ENCODE measurements at places on chromosomes 2 and 18.

DNA sequence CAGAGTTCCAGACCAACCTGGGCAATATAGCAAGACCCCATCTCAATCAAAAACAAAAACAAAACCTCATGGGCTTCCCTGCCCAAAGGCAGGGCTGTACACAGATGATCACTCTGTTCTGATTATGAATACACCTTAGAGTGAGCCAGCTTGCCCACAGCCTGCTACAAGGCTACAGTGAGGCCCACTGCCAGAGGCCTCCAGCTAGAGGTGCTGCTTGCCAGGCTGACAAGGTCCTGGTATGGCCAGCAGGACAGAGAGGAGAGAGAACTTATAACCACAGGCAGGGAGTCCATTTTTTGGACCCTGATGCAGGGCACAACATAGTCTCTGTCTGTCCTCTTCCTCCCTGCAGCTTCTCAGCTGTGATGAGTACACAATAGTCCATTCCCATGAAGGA, 41.5 kb downstream of the KANSL3 start:
- DNase-seq = no peak

GRCh38 chr2:216371721-216372702, at the start of gene MARCHF4:
MARCHF4 (minus strand) TSS chr2:216372483; CDS start chr2:216370260, 2,223 bp downstream.
- peak; percentile 90 for DNase-seq

- peak; percentile 34 for DNase-seq
Measured at GRCh38 chr18:36212301-36213171, 25.2 kb downstream of the MOCOS start.

GRCh38 chr2:24898122-24899109, 21.6 kb downstream of the ADCY3 start:
- no peak for DNase-seq

GRCh38 chr2:43453179-43454170, 142.4 kb downstream of the THADA start:
- DNase-seq = no peak

DNA sequence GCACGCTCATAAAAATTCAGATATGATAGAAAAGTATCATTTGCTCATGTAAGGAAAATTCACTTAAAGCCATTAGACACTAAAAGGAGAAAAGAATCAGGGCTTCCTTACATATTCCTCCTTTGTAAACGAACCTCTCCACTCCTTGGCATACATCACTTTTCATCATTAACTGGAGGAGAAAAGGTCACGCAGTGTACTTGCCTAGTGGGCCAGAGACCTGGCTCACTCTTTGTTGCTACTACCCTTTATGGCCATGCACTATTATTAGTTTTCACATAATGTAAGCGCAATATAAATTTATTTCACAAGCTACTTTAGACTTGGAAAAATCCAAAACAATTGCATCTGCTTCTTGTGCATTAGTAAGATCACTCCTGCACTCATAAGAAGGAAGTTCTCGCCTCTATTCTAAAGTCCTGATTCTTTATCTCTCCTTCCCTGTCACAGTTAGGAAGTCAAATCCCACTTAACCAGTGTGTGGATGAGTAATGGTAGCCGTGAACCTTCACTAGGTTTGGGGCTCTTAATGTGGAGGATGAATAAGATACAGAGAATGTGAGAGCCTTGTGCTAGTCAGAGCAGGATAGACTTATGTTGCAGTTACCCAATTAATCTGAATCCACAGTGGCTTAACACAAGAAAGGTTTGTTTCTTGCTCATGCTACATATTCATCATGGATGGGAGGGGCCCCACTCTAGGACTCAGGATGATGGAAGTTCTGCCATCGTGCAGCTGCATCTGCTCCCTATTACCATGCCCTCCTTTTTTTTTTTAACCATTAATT, 115.0 kb upstream of the GLS start:
- peak; percentile 64 for DNase-seq

DNA sequence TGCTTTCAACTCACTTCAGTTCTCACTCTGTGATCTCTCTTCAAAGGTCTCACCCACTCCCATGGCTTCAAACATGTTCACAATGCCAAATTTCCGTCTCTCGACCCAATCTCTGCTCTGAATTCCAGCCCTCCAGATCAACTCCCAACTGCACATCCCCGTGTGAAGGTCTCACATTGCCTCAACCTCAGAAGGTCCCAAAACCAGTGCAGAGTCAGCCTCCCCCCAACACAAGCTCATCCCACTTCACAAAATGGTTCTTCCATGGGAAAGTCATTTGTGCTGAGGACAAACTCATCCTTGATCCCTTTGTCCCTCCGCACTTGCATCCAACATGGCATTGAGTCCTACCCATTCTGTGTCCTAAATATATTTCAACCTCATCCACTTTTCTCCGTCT, 31.0 kb upstream of the GNAL start:
- no peak for DNase-seq

DNA sequence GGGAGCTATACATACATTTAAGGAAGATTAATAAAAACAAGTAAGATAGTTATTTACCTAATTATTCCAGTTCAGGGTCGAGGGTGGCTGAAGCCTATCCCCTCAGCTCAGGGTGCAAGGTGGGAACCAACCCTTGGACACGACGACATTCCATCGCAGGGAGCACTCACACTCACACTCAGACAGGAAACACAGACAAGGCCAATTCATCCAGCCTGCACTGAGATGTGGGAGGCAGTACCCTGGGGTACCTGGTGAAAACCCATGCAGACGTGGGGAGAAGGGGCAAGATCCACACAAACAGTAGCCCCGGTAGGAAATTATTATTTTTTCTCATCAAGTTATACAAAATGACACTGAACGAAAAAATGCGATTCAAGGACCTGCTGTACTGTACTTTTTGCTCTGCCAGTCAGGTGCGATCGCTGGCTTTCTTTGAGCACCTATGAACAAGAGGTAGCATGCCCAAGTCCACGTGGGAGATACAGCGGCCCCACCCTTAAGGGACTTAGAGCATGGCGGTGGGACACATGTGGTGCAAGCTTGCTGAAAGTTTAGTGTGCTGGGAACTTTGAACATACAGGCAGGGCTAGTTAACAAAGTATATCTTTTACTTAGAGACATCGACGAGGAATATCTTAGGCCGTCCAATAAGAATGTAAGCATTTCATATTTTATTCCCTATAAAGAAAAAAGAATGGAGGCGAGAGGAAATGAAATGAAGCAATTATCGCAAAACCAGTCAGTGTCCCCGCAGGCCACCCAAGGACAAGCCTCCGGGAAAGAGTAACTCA, 624 bp downstream of the METTL8 start:
- peak; percentile 17 for DNase-seq

DNA sequence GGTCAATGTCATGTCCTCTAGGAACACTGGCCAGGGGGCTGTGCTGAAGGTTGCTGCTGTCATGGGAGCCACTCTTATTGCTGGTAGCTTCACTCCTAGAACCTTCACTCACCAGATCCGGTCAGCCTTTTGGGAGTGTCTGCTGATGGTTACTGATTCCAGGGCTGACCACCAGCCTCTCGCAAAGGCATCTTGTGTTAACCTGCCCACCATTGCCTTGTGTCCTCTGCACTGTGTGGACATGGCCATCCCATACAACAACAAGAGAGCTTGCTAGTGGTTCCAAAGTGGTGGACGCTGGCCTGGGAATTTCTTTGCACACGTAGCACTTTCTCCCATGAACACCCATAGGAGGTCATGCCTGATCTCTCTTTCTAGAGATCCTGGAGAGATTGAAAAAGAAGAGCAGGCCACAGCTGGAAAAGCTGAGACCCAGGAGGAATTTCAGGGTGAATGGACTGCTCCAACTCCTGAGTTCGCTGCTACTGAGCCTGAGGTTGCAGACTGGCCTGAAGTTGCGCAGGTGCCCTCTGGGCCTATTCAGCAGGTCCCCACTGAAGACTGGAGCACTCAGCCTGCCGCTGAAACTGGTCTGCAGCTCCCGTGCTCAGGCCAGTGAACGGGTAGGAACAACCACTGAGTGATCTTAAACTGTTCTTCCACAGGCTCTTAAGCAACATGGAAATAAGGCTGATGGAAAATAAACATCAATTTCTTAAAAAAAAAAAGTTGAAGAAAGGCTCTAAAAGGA, 18.7 kb upstream of the C2orf80 start:
- DNase-seq = no peak

DNA sequence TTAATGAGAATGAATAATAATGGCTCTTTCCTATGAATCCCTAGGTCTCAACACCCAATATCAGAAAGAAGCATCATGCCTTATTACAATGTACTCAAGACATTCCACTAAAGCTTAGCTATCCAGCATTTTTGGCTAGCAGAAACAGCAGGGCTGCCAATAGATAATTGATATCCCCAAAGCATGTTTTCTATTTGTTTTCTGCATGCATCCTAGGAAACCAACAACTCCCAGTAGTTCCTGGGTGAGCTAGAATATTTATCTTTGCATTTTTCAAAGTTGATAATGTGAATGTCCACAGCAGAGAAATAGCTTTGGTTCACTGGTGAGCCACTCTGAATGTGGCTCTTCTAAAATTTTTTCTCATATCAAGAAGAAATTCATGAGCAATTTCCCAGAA, 5.8 kb upstream of the ANTXR1 start:
- DNase-seq = no peak

GRCh38 chr2:201779901-201780673, 646 bp downstream of the ALS2 start:
- DNase-seq = peak; percentile 26

GRCh38 chr2:70003093-70003830, 41.8 kb upstream of the ASPRV1 start:
- DNase-seq = no peak

DNA sequence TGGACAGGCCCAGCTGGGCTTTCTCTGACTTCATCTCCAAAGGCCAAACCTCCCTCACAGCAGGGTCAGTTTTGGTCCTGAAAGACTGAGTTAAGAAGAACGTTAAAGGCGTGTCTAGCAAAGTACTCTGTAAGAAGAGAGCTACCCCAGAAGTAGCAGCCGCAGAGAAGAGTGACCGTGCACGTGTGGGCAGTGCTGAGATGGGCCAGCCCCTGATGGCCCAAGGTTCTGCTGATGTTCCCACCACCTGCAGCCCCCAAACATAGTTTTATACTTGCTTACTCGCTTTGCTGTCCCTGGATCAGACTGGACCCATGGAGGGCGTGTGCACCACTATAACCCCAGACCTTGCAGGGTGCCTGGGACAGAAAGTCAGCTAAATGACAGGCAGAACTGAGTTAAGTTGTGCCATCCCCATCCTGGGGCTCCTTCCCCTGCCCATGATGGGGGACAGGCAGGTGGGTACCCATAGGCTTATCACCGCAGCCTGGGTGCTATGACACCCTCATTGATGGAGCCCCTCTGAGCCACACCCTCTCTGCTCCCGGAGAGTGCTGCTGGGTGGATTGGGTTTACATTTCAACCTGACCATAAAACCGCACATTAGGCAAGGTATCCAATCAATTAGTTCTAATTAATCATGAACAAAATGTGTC, 367.3 kb upstream of the HS6ST1 start:
- DNase-seq = no peak

DNA sequence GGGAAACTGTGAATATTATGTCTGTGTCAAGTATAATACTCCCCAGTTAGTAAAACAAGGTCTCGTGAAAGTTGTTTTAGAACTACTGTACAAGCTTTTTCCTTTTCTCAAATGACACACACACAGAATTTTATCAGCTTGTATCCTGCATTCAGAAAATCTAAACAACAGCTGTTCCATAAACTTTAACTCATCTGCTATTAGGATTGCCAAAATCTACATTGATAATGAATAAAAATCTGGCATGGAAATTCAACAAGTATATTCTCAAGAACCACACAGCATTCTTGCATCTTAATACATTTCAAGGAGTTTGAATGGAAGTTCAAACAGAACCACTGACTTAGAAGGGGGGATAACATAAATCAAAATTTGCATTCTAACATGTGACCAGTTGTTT, 151.2 kb downstream of the SLC39A10 start:
- DNase-seq = no peak

DNA sequence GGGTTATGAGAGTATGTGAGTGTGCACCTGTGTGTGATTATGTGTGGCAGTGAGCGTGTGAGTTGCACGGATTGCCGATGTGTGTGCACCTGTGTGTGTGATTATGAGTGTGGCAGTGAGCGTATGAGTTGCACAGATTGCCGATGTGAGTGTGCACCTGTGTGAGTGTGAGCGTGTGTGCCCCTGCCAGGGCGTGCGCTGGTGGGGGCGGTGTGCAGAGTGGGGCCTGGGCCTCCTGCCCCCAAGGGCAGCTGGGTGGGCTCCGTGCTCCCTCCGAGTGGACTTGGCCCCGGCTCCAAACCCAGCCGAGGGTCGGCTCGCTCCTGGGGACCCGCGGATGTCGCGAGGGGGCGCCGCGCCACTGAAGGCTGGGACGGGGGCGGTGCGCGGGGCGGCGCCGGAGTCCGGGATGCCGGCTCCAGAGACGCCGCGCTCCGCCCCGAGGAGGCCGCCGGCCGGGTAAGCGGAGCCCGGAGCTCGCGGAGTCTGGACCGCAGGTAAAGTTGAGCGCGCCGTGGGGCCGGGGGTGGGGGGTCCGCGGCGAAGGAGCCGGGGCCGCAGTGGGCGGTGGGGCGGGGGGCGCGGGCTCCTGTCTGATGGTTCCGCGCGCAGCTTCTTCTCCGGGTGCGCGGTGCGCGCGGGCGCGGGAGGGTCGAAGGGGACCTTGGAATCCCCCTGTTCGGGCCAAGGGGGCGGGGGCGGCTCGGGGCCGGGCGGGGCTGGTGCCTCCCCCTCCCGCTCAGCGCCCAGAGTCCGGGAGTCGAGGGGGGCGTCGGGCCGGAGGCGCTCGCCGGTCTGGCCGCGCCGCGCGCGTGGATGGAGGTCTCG, at the start of gene KCNG2:
KCNG2 (plus strand) TSS at position 421 of the 828 bp plus-strand sequence. CDS start 65,730 bp downstream, outside the sequence.
- DNase-seq = peak; percentile 43

GRCh38 chr2:36478332-36478738, 119.6 kb downstream of the FEZ2 start:
- DNase-seq = peak; percentile 94

DNA sequence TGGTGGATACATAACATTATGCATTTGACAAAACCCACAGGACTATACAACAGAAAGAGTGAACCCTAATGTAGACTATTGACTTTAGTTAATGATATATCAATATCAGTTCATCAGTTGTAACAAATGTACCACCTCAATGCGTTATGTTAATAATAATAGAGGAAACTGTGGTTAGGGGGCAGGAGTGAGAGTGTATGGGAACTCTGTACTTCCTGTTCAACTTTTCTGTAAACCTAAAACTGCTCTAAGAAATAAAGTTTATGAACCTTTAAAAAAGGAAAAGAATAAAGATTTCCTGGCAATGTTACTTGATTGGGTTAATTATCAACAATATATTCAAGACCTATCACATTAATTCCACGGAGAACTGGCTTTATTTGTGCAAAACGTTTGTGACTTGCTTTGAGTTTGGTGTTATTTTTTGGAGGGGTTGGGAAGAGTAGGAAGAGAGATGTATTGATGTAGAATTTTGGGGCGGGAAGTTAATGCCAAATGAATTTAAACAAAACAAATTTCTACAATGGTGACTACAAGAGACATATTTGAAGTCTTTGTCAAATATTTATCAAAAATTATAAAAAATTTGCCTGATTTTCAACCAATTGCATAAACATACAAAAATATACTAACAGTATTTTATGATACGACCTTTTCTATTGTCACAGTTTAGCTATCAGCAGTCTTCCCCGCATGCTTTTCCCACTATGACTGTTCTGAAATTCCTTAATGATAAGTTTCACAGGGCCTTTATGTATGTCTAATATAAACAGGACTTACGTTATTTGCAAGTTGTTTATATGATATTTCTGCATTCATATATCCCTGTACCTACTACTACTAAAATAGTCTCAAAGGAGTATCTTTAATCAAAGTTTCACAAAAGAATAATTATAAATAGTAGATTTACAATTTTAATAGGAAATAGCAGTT, 2.1 kb upstream of the RTN4 start:
- no peak for DNase-seq

- no peak for DNase-seq
Measured at GRCh38 chr2:117952228-117952627, 61.6 kb downstream of the CCDC93 start.

- no peak for DNase-seq
Measured at GRCh38 chr2:37793004-37793403, 121.6 kb upstream of the CDC42EP3 start.

All from fibroblast of pulmonary artery (primary cell).